ENCODE measurements at places on chromosomes 6 and 20.

GRCh38 chr6:1181939-1182605, 129.8 kb upstream of the FOXQ1 start:
- DNase-seq: no peak

GRCh38 chr6:41469156-41470028, 76.8 kb upstream of the FOXP4 start:
- DNase-seq: no peak

DNA sequence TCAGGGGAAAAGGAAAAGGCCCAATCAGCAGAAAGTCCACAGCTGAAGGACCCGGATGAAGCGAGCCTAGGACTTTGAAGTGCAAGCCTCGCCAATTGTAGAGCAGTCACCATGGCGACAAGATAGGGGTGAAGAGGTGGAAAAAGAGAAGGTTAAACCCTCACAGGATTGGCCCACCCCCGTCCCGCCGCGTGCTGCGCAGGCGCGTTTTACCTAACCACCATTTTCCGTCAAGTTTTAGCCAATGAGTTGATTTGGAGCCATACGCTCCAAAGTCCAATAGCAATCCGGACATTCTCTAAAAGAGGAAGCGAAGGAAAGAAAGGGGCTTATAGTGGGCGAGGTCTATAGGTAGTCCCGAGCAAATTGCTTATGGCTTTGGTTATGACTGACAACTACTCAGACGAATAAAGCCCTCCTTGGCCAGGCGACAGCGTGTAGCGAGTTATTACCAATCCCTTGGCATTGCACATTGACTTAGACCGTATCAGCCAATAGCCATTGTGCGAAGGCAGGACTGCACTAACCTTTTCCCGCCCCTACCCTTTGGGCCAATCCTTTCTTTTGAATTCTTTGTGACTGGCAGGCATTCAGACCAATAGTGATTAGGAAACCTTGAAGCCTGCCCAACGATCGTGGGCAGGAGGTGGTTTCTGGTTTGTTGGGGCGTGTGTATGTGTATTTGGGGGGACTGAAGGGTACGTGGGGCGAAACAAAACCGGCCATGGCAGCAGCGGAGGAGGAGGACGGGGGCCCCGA, at the start of gene RNF5:
Gene RNF5, plus strand, starts transcription at position 618 of the 759 bp plus-strand sequence. Its CDS starts 107 bp downstream, at position 725.
- DNase-seq: peak; percentile 88

GRCh38 chr6:131101911-131102680, 33.2 kb upstream of the AKAP7 start:
- no peak for DNase-seq

DNA sequence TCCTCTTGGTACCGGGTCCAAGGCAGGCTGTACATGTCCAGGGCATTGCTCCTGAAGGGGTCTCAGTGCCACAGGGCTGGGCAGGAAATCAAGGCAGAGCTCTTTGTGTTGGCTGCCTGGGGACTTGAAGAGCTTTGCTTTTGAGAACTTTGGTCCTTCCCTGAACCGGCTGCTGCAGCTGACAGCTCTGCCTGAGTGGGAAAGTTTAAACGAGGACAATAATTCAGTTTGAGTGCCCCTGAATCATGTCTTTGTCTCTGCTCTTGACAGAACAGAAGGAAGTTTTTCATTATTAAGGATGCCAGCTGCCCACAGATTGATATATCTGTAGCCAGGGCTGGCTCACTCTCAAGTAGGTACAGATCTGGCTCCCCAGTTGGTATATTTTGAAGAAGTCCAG, 56.1 kb downstream of the ANKRD6 start:
- DNase-seq: no peak

GRCh38 chr20:9441948-9442347, 72.4 kb upstream of the LAMP5 start:
- DNase-seq: no peak

GRCh38 chr20:37704955-37705354, 11.1 kb downstream of the CTNNBL1 start:
- no peak for DNase-seq

DNA sequence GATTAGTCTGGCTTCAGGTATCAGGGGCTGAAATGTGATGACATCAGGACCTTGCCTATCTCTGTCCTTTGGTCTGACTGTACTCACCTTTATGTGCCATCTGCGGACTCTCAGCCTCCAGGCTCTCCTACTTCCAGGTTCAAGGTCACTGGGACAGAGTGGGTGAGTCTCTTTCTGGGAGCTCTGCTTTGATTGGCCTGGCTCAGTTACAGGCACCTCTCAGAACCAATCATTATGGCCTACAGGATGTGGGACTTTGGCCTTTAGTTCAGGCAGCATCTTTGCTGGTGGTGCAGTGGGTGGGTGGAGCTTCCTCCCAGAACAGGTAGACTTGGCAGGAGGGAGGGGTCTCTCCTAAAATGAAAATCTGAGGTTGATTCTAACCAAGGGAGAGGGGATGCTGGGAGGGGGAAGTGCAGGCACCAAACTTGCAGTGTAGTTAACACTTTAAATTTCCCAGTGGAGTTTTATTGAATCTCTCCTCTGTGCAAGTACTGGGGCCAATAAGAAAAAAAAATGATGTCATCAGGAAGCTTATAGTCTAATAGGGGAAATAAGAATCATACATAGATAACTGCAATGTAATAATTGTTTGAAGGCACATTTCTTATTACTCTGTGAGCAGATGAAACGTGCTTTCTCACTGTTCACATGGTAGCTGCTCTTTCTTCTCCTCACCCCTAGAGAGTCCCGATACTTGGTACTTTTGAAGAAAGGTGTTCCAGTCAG, 53.4 kb downstream of the SLC24A3 start:
- no peak for DNase-seq

- DNase-seq: no peak
These were observed 4.9 kb downstream of the OVOL2 start for GRCh38 chr20:18052856-18053255.

DNA sequence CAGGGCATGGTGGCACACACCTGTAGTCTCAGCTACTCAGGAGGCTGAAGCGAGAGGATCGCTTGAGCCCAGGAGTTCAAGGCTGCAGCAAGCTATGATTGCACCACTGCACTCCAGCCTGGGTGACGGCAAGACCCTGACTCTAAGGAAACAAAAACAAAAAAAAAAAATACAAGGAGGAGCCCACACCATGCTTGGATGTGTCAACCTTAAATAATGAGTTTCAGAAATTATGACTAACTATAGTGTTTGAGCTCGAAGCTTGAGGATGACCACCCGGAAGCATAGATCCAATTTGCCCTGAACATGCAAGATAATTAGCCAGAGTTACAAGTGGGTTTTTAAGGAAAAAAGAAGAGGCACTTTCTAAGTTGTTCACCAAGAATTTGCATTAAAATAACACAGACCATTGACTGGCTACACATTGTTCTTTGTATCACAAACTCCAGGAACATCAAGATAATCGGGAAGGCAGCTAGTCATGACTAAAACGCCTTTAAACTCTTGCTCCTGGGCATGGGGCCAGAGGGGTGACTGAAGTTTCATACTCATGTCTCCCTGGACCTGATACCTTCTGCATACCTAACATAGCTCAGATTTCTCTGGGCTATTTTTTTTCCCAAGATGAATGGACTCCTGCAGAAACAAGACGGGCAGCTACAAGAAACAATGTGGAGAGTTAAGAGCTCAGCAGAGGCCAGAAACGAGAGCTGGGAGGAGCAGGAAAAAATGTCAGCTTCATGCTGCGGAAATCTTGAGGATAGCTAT, 289.6 kb downstream of the PREX1 start:
- DNase-seq: no peak

DNA sequence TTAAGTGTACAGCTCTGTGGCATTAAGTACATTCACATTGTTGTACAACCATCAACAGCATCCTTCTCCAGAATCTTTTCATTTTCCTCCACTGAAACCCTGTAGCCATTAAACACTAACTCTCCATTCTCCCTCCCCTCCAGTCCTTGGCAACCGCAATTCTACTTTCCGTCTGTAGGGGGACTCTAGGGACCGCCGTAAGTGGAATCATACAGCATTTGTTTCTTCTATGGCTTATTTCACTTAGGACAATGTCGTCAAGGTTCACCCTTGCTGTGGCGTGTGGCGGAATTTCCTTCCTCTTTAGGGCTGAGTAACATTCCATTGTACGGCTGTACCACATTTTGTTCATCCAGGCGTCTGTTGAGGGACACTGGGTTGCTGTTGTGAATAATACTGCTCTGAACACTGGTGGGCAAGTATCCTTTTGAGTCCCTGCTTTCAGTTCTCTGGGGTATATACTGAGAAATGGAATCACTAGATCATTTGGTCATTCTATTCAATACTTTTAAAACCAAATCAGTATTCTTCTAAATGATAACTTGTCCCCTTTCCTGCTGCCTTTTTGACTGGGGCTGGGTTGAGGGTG, 50.7 kb downstream of the PPP1R3G start:
- DNase-seq: no peak

GRCh38 chr6:34709386-34709785, 12.8 kb upstream of the ILRUN start:
- peak; percentile 2 for DNase-seq

DNA sequence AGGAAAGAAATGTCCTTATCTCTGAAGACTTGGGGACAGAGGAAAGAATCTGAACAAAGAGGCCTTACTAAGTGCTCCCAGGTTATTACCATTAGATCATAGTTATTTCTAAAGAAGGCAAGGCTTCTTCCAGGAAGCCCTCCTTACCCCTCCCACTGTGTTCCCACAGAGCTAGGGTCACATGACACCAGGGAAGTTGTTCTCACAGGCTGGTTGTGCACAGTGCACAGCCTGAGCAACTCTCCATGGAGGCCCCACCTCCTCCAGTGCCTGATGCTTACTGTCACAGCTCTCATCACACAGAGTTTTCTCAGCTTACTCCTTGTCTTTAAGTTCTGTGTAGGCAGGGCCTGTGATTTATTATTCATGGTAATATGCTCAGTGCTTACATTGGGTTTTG, 68.9 kb upstream of the SCGN start:
- no peak for DNase-seq

DNA sequence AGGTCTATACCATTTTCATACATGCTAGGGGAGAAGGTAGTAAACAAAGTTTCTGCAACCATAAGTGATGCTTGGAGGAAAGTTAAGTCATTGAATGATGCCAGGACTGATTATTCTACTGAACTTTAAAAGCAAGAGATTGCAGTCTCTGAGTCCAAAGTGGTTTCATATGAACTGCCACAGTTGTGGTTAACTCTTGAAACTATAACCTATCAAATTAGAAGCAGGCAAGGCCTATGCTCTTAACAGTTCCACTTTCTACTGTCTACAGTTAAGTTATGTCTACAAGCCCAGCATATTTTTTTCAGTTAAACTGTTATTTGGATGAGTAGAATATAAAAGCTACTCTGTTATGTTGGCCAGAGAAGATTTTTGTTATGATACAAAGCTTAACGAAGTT, 326.5 kb upstream of the RUNX2 start:
- DNase-seq: no peak

GRCh38 chr20:58994390-58995159, 12.5 kb downstream of the CTSZ start:
- no peak for DNase-seq

DNA sequence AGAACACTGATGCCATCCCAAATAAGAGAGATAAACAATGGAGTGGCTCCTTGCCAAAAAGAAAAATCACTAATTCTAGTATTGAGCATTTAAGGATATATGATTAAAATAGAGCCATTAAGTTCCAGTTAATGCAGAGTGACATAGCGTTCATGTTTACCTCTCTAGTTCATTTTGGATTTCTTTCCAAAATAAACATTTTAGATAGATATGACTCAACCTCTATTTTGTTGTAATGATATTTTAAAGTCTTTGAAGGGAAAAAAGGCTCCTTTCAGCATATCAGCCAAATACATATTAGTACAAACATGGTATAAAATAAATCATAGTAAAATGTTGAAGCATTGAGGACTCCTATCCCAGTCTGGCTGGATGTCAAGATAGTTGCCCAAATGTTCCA, 33.4 kb downstream of the RWDD2A start:
- no peak for DNase-seq

GRCh38 chr20:36311141-36311853, 5.2 kb downstream of the DLGAP4 start:
- DNase-seq: no peak

GRCh38 chr20:24617080-24617432, 147.6 kb downstream of the SYNDIG1 start:
- no peak for DNase-seq

DNA sequence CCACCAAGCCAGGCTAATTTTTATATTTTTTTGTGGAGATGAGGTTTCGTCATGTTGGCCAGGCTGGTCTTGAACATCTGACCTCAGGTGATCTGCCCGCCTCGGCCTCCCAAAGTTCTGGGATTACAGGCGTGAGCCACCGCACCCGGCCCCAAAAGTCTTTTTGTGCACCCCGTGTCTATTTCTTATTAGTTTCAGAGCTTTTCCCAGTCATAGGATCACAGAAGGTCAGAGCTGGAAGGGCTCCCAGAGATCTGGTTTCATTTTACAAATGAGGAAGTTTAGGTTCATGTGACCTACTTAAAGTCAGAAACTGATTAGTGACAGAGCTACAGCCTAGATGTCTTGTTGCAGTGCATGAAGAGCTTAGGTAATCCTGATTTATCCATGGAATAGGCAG, 1.6 kb upstream of the OGFRL1 start:
- no peak for DNase-seq

DNA sequence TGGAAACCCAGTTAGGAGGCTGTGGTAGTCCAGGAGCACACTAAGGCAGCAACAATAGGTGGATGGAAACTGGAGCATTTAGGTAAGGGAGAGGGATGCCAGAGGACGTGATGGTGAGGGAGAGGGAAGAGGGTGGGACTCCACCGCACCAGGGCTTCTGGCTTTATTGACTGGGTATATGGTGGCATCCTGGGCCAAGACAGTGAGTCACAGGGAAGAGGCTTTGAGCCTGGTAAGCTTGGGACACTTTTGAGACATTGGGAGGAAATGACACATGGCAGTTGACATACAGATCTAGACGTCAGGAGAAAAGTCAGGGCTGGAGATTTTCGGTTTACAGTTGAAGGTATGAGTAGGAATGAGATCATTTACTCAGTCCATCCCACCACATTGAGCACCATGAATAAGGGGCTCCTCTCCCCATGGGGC, 14.9 kb downstream of the NT5E start:
- no peak for DNase-seq

GRCh38 chr6:20403070-20403765, 1.5 kb downstream of the E2F3 start:
- peak; percentile 79 for DNase-seq
